ENCODE measurements at places on chromosomes 3 and 15. TPM values are rescaled to one million over a fixed set of nuclear protein-coding genes. Genes with fewer than 3 reads are reported as not detected.

IRAK2 gene
- total RNA-seq = 2.7 TPM

LRTM1 gene
- total RNA-seq = not detected

CCR8 gene
- not detected for total RNA-seq

USP13 gene
- total RNA-seq = 9.4 TPM

GRCh38 chr3:157335233-157336076 is 101.2 kb upstream of the PTX3 start:
- DNase-seq = no peak

- no peak for DNase-seq
Observed at GRCh38 chr15:98953968-98954367, 53.6 kb downstream of the PGPEP1L start.

DNA sequence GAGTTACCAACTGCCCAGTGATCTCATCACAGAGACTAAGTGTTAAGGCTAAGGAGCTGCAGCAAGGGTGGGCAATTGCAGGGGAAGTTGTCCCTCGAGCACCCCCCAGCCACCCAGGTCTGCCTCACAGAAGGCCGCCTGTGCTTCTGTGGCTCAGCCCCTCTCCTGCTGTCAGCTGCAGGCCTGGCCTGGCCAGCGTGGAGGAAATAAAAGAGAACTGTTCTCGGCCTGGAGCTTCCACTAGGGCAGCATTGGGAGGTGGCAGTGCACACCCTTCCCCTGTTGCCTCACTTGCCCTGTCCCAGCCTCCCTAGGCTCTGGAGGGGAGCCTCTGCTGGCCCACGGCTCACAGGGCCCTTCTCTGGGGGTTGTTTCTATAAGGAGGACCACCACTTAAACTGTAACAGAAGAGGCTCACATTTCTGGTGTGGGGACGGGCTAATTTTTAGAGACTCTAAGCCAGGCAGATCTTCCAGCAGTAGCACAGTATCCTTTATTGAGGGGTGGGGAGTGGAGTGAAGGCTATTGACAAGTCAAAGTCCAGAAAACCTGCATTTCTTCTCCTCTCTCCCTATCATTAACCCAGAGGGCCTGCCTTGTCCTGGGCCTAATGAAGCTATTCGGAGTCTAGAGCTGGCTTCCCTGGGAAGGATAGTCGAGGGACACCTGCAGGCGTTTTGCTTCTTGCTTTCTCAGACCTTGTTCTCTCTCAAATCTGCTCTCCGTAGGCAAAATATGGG is 75.6 kb upstream of the ADPGK start:
- no peak for DNase-seq

GRCh38 chr3:47464588-47464987 is 11.2 kb downstream of the SCAP start:
- DNase-seq = no peak

DNA sequence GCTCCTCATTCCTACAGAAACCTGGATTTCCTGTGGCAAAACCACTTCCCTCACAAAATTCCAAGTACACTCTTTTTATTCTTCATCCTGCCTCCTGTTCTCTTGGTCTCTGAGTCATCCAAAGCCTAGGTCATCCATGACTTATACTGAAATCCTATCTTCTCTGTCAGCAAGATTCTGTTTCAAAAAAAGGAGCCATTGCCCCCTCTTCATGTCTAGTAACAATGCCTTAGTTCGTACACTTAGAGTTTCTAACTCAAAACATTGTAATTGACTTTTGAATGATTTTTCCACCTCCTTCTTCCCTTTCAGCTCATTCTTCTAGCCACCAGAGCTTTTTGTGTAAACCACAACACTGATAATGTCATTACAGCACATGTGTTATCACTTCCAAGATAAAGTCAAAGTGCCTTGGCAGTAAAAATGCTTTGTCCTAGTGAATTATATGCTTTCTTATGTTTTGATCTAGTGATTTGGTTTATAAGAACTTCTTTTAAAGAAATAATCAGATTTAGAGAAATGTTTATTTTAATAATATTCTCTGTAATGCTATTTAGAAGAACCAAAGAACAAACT is 256.5 kb upstream of the NECTIN3 start:
- no peak for DNase-seq

Data from mucosa of gallbladder (tissue), 1 donor.